ENCODE measurements at places on chromosomes 3 and 15. TPM values are rescaled to one million over a fixed set of nuclear protein-coding genes. Genes with fewer than 3 reads are reported as not detected.

GRCh38 chr3:65412588-65412987 is 626.1 kb downstream of the MAGI1 start:
- DNase-seq: no peak

DNA sequence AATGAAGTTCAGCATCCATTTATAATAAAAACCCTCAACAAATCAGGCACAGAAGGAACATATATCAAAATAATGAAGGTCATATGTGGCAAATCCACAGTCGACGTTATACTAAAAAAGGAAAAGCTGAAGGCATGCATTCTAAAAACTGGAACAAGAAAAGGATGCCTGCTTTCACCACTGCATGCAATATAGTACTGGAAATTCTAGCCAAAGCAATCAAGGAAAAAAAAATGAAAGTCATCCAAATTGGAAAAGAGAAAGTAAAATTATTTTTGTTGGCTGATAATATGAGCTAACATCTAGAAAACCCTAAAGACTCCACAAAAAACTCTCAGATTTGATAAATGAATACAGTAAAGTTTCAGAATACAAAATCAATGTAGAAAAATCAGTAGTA is 1123.2 kb downstream of the TBL1XR1 start:
- DNase-seq: no peak

GRCh38 chr3:82927309-82928253 is 1166.1 kb upstream of the GBE1 start:
- DNase-seq: no peak

TIMP4 gene
- total RNA-seq: not detected

SH2D7 gene
- total RNA-seq: not detected

AQP9 gene
- total RNA-seq: 0.78 TPM

CDV3 gene
- total RNA-seq: 239 TPM

All from T-helper 17 cell (primary cell).